ENCODE measurements at places on chromosomes 2 and 18. TPM values are rescaled to one million over a fixed set of nuclear protein-coding genes. Genes with fewer than 3 reads are reported as not detected.
A peak's percentile ranks its signal among the peaks of the same experiment; 100 is the strongest.

The CHST10 gene
- 16.1 TPM for total RNA-seq

The RFTN2 gene
- 5.8 TPM for total RNA-seq

The RNF125 gene
- 3.7 TPM for total RNA-seq

The SLC40A1 gene
- 35.3 TPM for total RNA-seq

The LYPD6B gene
- total RNA-seq, result not detected

The SLC4A1AP gene
- 22.8 TPM for total RNA-seq

The ANKRD30B gene
- total RNA-seq, result not detected

- no peak for DNase-seq
Observed at GRCh38 chr2:47796090-47796697, 13.2 kb downstream of the MSH6 start.

DNA sequence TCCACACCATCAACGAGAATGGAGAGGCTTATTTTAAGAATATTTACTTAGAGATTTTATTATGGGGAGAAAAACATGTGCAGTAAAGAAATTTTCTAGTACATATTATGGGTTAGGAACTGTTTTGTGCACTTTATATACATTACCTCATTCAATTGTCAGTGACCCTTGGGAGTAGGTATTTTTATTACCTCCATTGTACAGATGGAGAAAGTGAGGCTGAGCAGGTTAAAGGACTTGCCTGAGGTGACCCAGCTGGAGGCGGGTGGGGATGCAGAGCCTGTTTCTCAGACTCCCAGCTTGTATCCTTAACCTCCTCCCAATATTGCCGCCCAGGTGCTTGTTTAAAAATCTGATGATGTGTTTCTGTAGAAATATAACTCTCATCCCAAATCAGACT is 356.7 kb downstream of the HRH4 start:
- no peak for DNase-seq

DNA sequence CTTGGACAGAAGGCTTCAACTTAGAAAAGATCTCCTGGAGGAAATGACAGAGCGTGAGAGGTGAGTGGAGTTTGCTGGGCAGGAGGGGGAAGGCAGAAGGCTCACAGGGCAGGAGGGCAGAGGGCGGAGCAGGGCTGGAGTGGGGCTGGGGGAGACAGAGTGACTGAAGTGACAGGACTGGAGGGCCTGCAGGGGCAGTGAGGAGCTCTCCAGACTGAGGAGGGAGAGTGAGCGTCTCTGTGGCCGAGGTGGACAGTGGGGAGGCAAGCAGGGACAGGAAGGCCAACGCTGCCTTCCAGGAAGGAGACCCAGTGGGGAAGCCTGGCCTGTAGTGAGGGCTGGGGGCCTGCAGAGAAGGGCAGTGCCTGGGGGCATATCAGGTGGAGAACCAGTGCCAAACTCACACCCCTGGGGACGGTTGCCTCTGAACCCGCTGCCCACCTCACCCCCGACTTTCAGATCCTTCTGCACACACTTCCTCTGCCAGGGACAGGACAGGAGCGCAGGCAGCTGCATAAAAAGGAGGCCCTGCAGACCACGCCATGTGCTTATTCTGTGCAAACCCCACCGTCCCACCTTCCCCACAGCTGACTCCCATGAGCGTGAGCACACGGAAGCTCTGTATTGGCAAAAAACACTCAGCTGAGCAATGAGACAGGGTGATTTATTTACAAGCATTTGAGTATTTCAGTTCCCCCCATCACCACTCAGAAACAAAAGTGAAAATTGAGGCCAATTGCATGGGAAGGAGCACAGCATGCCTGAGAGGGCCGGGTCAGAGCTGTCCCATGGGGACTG is 244.3 kb downstream of the FAM210A start:
- DNase-seq, result no peak

DNA sequence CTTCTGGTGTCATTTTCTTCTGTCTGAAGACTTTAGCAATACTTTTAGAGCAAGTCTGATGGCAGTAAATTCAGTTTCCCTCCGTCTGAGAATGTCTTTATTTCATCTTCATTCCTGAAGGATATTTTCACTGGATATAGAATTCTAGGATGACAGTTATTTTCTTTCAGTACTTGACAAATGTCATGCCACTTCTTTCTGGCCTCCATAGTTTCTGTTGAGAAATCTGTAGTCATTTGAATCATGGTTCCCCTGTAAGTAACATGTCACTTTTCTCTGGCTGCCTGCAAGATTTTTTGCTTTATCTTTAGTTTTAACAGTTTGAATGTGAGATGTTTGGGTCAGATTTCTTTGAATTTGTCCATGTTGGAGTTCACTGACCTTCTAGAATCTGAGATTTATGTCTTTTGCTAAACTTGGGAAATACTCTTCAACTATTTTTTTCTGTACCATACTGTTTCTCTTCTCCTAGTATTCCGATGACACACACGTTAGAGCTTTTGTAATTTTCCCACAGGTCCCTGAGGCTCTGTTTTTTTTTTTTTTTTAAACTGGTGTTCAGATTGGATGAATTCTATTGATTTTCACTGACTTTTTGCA is 30.2 kb downstream of the RMND5A start:
- DNase-seq, result no peak

DNA sequence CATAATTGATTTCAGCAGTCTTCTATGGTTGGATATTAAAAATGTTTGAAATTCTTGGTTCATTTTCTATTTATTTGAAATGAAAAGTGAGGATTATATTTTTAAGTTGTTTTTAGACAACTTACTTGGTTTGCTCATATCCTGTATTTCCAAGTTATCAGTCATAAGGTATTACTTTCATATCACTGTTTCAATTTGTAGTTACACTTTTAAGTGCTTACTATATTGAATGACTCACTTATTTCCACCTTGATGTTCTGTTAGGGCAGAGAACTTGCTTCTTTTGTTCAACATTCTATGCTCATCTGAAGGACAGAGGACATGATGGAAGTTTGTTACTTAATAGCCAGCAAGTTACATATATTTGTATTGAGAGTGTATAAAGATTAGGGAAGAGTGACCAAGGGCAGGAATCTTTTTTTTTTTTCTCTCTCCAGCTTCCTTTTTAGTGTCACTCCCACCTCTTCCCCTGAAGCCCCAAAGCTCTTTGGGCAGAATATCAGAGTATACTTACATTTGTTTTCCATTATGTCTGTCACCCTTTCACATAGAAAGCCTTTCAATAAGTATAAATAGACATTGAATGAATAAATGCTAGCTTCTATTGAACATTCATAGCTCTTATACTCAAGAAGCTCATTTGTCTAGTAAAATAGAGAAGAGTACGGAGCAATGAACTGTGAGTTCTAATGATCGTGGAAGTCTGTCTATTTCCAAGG is 28.1 kb downstream of the PIK3C3 start:
- no peak for DNase-seq

- peak; percentile 57 for DNase-seq
Observed at GRCh38 chr2:134621939-134622705, 96.7 kb downstream of the TMEM163 start.

DNA sequence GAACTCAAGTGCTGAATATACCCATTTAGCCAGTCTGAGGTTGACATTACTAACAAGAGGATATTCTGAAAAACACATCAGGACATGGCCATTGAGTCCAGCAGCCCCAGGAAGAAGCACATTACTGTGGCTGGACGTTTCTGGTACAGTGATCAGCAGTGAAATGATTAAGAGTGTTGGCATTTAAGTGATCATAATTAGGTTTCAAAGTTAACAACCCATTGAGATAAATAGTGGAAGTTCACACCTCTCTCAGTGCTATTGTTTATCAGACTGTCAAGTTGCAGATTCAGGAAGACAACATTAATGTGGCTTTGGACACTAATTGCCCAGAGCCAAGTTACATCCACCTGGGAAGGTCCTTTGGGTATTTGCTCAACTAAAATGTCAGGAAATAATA is 139.5 kb upstream of the GAREM1 start:
- no peak for DNase-seq

- no peak for DNase-seq
Observed at GRCh38 chr18:35971661-35972196, 750 bp upstream of the RMP24 start.

DNA sequence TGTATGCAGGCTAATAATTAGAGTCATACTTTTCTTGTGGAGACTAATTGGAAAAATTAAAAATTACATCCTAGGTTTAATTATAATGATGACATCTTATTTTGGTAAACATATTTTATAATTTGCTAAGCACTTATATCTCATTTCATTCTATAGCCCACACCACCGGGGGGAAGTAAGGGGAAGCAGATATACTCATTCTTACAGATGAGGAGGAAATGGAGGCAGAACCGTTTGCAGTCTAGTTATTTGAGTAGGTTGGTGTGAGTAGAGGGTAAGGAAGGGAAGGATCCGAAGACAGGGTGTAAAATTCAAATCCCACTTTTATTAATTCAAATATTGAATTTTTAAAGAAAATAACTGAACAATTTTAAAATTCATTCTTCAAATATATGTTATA is 3.7 kb downstream of the ITGAV start:
- DNase-seq, result no peak

- DNase-seq, result no peak
Observed at GRCh38 chr18:80238651-80239260, 8.6 kb downstream of the PARD6G start.

- no peak for DNase-seq
Observed at GRCh38 chr2:159124441-159124911, 156.0 kb downstream of the TANC1 start.

DNA sequence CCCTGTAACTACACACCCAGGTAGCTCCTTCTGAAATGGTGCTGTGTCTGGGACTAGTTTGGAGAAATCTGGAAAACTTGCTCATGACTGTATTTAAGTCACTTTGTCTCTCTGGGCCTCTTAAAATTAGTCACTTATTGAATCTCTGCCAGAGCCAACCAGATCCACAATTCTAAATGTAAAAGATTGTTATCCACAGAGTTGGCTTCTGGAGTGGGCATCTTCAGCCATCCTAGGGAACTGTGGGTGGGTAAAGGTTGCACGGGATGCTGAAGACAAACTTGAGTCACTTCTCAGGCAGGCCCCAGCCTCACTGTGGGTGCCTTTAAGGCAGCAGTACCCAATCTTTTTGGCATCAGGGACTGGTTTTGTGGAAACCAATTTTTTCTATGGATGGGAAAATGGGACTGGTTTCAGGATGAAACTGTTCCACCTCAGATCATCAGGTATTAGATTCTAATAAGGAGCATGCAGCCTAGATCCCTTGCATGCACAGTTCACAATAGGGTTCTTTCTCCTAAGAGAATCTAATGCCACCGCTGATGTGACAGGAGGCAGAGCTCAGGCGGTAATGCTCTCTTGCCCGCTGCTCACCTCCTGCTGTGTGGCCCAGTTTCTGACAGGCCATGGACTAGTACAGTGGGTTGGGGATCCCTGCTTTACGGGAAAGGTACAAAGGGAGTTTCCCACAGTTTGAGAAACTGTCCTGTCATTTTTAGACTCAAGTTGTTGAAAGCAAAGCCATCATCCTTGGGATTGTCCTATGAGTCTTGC is 98.3 kb upstream of the SPRED2 start:
- DNase-seq, result no peak

DNA sequence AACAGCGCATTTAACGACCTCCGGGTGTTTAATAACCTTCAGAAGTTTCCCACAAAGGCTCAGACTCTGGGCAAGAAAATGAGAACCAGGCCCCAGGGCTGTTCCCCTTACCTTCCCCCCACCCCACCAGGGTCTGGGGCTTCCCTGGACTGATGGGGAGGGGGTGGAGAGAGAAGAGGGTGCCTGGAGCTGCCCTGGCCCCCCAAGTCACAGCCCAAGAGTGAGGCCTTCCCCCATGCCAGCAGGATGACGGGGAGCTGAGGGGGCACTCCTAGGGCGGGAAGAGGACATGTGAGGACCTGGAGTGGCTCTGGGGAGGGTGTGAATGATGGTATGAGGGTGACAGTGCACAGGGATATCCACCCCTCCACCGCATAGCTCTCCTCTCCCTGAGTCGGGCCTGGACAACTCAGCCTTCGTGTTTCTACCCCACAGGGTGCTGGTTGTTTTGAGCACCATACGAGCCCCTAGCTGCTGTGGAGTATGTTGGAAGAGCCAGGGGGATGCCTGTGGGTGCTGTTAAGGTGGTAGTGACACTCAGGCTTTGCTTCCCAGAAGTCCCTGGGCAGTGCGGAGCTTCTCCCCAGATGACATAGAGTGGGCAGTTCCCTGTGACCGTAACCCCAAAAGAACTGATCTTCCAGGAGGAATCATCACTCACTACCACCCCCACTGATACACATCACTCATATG is 3.9 kb downstream of the PKDCC start:
- no peak for DNase-seq

GRCh38 chr2:43225788-43226557 is 433 bp downstream of the ZFP36L2 start:
- DNase-seq, result no peak

- no peak for DNase-seq
Observed at GRCh38 chr2:154992826-154993225, 294.3 kb downstream of the KCNJ3 start.

- no peak for DNase-seq
Observed at GRCh38 chr2:218261423-218262236, 815 bp downstream of the GPBAR1 start.

GRCh38 chr2:187174582-187174981 is 273.5 kb downstream of the CALCRL start:
- no peak for DNase-seq

Measured in esophagus muscularis mucosa (tissue), 4 donors.